ENCODE measurements at places on chromosomes 16 and 17.

- DNase-seq: peak; percentile 71
Observed at GRCh38 chr17:56815711-56816110, 18.0 kb downstream of the C17orf67 start.

- DNase-seq: no peak
Observed at GRCh38 chr17:56708220-56708558, 114.7 kb downstream of the NOG start.

- no peak for DNase-seq
Observed at GRCh38 chr16:70608521-70608920, 37.8 kb upstream of the IL34 start.

GRCh38 chr16:84448444-84448843 is 56.0 kb downstream of the MEAK7 start:
- DNase-seq: no peak

GRCh38 chr17:59513934-59514841 is 51.2 kb upstream of the DHX40 start:
- DNase-seq: peak; percentile 33

- DNase-seq: no peak
Observed at GRCh38 chr16:82888591-82889001, 261.8 kb downstream of the CDH13 start.

DNA sequence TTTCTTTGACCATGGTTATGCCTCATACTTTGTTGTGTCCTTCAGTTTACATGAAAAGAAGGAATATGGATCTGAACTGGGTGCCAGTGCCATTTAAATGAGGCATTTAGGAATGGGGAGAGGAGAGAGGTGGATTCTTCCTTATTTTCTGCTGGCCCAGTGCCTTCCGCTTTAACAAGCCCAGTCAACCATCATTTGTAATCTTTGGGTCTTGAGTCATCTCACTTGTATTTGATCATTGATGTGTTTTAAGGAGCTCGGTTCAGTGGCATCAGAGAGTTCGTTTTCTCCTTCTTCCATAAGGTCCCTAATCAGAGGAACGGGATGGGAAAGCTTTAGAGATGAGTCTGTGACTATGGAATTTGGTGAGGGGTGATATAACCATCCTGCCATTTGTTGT is 334.9 kb downstream of the WWOX start:
- no peak for DNase-seq

GRCh38 chr16:54211203-54211602 is 75.4 kb downstream of the IRX3 start:
- no peak for DNase-seq

DNA sequence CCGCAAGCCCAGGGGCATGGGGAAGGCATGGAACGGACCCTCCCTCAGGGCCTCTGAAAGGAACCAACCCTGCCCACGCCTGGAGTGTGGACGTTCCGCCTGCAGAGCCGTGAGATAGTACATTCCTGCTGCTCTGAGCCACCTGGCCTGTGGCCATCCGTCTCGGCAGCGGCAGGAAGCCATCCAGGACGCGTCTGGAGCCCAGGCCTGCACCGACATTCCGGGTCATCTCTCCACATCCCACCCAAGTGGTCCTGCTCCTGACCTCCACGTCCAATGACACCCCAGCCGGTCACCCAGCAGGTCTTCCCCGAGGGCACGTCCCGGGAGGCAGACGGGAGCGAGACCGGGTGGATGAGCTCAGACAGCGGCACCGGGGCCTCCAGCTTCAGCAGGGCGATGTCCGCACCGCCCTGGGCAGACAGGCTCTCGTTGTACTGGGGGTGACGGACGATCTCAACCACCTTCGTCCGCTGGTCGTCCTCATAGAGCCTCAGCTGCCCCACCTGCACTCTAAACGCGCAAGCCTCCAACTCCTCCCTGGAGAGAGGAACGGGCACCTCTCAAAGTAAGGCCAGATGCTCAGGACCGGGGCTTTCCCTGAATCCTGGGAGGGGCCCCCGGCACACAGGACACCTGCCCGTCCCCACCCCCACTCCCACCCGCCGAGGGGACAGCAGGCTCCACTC is 21.3 kb upstream of the UBE2I start:
- DNase-seq: peak; percentile 58

GRCh38 chr16:86389566-86390328 is 120.6 kb upstream of the FOXF1 start:
- DNase-seq: no peak
